Stimulated activated CD4-positive, alpha-beta T cell treated with anti-CD3 and anti-CD28 coated beads, Interleukin-12 subunit alpha, Interleukin-12 subunit beta, amount 100 ng/mL, for 48 hours (primary cell): ENCODE measurements at places on chromosomes 5 and 9.

DNA sequence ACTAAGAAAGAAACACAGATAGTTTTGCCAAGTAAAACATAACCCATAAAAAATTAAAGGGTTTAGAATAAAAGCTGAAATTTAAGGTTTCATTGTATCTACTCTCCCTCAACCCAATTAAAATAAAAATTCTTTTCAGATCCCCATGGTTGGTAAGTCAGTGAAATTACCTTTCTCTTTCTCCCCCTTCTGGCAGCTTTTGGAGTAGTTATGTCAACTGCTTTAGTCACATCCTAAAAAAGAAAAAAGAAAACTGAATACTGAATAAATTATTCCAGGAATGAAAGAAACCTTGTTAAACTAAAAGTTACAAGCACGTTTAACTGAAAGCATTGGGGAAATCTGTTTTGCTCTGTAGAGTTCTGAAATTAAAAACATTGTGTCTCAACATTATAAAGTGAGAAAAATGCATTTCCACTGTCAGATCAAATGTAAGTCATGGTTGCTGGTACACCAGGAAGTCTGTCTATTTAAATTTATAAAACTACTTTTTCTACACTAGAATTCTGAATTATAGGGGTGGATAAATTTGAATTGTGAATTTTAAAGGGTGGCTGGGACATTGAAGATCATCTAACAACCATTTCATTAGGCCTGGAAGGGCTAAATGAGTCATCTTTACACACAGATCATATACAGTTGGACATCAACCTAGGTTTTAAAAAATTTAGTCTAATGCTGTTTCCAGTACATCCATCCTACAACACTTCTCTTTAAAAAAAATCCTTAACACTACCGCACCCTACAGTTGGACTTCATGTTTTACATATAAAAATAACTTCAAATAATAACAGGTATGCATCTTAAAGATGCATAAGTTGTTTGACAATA is 24.7 kb downstream of the PSIP1 start:
- no peak for DNase-seq

- DNase-seq: no peak
Measured at GRCh38 chr9:110874963-110875674, 163.2 kb downstream of the LPAR1 start.

DNA sequence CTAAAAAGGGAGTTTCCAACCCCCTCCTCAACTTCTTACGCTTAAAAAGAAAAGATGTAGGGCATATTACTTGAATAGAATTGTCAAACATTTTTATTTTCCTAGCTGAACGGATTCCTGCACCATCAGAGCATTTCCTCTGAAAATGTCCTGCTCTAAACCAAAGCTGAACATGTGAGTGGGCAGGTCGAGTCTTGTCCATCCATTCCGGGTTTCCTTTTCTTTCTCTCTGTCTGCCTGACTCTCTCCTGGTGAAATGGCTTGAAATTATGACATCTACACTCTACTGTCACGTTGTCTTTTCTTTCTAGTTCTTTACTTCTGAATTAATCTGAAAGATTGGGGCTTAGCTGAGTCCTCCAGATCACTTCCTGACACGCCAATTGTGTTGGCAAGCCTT is 39.2 kb upstream of the PTPN3 start:
- DNase-seq: no peak

GRCh38 chr9:112271466-112272098 is 61.8 kb downstream of the PTBP3 start:
- no peak for DNase-seq

DNA sequence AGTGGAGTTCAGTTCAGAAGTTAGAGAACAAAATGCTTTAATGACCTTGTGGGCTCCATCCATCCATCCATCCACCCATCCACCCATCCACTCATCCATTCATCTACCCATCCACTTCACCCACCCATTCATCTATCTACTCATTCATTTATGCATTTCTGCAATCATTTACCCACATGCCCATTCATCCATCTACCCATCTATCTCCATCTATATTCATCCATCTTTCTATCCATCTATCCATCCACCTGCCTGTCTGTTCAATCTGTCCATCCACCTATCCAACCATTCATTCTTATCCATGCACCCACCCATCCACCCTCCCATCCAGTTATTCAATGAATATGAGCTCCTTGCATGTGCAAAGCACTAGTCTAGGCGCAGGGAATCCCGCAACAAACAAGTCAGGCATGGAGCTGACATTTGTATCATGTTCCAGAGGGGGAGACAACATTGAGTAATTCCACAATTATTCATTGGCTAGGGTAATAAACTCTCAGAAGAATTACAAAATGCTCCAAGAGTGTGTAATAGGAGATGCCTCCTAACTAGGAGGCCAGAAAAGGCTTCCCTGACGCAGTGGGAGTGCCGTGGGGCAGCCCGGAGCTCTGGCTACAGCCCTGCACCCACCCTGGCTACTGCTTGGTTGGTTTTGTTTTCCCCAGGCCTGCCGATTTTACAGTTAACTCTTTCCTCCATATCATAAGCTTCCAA is 211.2 kb downstream of the NXNL2 start:
- no peak for DNase-seq

DNA sequence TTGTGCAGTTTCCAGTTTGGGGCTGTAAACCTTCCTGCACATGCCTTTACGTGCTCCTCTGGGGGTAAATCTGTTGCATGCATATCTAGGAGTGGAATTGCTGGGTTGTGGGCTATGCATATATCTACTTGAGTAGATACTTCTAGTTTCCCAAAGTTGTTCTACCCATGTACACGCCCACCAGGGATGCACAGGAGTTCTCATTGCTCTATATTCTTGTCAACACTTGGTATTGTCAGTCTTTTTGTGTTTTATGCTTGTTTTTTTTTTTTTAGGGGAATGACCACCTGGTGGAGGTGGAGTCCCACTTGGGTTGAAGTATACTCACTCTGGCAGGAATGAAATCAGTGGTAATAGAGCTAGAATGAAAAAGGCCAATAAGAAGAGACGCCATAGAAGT is 23.0 kb downstream of the FOXE1 start:
- no peak for DNase-seq

DNA sequence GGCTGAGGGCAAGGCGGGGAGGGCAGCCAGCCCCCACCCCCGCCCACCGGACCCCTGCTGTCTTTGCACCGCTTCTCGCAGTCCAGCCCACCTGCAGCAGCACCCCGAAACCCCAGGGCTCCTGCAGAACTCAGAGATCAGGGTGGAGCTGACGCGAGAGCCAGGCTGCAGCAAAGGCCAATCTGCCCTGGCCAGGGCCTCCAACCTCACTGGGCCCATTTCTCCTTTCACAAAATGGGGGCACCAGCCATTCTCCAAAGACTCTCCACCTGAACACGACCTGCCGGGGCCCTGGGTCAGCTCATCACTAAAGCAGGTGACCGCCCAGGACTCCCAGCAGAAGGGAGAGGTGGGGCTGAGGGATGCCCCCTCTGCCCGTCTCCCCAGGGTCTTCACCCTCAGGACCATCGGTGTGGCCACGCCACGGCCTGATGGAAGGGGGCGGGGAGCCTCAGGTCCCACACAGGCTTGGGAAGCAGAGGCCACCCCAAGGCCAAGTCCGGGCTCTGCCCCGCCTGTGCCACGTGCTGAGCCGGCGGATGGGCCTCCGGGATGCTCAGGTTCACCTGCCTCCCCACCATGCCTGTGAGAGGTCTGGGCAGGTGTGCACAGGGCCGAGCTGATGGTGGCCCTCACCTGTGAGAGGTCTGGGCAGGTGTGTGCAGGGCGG is 13.1 kb downstream of the NACC2 start:
- no peak for DNase-seq

DNA sequence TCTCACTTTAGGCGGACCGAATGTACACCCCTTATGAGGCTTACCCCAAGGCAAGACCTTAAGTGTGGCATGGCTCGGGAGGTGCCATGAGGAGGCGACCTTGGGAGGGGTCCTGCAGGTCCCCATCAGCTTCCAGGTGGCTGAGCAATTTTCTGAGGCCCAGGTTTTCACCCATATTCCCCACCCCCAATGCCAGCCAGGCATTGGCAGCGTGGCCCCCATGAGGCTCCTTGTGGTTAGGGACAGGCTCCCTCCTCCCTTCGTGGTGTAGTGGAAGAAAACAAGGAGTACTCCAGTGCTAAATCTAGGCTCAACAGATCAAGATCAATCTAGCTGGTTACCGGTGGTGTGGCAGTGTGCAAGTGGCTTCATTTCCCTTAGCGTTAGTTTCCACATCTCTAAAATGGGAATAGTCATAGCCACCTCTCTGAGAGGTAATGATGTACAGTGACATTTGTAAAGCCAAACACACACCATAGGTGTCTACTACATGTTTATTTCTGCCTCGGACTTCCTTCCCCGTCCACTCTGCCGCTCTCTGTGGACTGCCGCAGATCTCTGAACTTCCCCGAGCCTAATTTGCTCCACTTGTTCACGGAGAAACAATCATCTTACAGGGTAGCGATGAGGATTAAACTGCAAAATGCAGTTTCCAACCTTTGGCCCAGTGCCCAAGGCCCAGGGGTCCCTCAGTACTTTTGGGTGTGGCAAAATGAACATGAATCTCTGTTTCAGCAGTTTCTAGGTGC is 8.4 kb downstream of the LHX2 start:
- no peak for DNase-seq

DNA sequence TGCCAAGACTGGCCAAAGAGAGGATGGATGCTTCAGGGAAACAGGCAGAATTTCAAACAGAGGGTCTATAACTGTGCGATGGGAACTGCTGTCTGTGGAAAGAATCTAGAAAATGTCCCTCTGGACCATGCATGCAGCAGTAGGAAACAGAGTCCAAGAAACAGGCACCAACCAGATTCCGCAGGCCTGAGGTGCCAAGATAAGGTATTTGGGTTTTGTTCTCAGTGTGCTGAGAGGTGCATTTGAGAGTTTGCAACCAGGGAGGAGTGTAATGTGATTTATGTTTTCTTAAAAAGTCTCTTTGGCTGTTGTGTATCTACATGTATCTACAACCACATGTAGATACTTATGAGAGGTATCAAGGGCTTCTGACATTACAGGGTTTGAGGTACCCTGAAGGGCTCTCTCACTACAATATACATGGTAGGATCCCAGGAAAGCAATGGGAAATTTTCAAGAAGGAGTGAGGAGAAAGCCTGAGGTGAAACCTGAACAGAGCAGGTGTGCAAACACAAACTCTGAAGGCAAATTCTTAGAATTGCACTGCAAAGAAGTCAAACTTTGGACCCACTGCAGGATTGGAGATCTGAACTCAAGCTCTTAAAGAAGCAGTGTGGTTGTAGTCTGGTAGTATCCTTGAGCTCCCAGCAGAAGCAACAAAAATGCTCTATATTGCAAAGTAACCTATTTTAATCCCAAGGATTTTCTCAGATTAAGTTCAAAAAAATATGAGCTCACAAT is 182.8 kb upstream of the NFIL3 start:
- no peak for DNase-seq

DNA sequence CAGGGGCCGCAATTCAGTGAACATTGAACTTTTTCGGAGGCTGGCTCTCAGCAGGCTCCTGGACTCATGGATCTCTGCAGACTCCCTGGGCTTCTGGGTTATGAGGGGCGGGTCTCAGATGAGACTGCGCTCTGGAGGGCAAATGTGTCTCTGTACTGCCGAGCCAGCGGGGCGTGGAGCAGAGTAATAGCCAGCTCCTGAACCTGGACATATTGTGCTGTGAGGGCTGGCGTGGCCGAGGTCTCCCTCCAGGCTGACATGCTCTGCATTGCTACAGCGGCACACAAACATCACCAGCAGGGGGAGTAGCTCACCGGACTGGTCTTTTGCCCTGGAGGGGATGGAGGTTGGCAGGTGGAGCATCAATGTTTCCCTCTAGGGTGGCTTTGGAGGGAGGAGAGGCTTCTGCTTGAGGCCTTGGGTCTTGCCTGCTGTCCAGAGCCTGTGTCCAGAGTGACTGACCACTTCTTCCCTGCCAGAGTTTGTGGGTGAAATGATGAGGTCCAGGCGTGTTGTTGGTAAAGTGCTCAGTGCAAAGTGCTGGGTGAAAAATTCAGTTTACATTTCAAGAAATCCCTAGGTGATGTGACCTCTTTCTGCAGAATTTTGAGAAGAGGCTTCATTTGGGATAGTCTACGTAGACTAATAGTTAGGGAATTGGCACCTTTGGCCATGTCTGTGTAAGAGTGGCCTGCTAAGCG is 10.9 kb upstream of the GADD45G start:
- DNase-seq: peak; percentile 56

DNA sequence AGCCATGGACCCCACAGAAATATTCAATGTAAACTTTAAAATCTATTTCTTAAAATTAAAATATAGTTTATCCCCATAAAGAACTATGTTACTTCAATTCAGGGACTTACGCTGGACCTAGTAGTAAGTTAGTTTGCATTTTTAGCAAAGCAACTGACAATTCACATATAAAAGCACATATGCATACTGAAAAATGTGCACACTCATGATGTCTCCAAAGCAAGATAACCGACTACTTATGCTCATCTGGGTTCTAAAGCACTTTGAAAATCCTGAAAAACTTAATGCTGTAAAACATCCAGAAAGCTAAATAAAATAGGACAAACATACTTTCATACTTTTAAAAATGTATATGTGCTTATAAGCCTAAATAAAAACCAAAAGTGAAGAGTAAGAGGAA is 264.4 kb upstream of the GAS1 start:
- no peak for DNase-seq

DNA sequence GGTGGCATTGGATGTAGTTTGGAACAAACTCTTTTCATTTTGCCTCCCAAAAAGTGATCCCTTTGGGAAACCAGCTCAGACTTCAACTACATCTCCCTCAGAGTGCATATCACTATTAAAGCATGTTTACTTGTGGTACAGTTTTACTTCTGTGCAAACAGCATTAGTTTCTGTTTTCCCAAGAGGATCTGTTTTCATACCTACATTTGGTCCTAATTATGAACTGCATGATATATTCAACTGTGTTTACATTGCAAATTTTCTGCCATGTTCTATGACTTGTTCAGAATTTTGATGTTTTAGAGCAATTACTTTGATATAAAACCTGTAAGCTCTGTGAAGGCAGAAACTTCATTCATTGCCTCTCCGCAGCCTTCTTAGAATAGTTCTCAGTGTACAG is 681.5 kb upstream of the ACO1 start:
- DNase-seq: no peak

DNA sequence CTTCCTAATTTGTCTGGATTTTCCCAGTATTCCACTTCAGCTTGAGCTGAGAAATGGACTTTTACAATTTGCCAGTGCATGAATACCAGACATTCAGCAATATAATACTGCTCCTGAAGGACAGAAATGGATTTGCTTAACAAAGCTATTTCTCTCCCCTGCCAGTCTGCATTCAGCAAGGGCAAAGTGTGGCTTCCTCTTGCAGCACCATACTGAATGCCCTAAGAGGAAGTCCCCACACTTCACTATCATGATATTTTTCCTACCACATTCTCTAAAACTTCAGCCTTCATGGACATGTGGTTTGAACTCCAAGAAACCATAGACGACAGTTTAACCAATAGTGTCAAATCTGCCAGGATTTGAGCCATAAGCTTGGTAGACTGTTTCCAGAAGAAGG is 19.8 kb upstream of the TLE4 start:
- no peak for DNase-seq

GRCh38 chr5:77144837-77145139 is 57.7 kb upstream of the ZBED3 start:
- no peak for DNase-seq

DNA sequence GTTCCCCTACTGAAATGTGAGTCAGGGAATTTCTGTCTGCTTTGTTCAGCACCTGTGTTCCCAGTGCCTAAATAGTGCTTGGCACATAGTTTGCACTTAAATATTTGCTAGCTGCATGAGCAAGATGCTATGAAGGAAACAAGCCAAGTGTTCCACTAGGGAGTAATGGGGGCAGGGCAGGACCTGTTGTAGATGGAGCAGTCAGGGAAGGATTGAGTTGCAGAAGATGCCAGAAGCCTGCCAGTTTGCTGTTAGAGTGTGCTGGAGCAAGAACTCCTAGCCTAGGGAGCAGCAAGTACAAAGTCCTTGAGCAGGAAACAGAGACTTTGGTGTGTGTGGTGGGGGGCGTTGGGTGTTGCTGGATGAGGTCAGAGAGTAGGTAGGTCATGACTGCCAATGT is 87.5 kb downstream of the DAB2IP start:
- no peak for DNase-seq
